NCI-H526 treated with DMSO at 0.1 percent for 48 hours (cell line): ENCODE measurements at places on chromosomes 4 and X.

DNA sequence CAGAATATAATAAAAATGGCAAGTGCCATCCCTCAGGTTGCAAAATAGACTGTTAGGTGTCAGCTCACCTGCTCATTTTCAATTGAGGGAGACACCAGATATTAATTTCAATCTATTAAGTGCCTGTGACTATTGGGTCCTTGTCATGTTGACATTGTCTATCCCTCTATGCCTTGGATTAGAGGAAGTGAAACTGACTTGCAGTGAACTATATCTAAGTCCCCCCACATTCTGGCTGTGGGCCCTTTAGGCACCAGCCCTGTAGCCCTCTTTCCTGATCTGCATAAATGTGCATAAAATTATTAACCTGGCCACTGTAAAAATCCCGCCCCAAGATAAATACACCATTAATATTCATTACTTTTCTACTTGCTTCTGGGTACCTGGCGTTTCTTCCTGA, 293.0 kb upstream of the CLNK start:
- DNase-seq, result no peak

- no peak for DNase-seq
Observed at GRCh38 chrX:48516987-48517386, 4.6 kb upstream of the EBP start.

GRCh38 chr4:8847331-8847730, 24.3 kb downstream of the HMX1 start:
- DNase-seq, result no peak

- DNase-seq, result no peak
Observed at GRCh38 chrX:107541244-107541643, 87.1 kb upstream of the PRPS1 start.

GRCh38 chrX:19628011-19628575, 112.8 kb upstream of the MAP3K15 start:
- DNase-seq, result no peak

- DNase-seq, result no peak
Observed at GRCh38 chrX:22360129-22360528, 87.4 kb downstream of the CBLL2 start.

DNA sequence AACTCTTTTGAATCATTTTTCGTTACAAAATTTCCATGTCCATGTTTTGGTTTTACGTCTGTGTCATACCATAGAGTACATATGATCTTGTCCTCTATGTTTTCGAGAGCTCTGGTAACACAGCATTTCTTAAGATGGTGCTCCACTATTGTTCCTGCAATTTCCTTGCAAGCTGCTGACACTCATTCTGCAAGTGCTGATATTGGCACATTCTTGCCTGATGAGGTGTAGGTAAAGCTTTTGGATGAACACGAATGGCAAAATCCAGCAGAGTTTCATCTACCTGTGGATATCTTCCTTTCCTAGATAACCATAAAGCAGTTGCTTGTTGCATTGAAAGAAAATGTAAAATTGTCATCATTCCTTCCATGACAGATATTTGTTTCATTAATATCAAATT, 41.3 kb downstream of the MAGEB17 start:
- no peak for DNase-seq

GRCh38 chr4:118888666-118889311, at the start of gene SYNPO2:
Gene SYNPO2 (plus strand): TSS chr4:118888854. CDS start chr4:118889037, 183 bp downstream.
- DNase-seq, result peak; percentile 37

DNA sequence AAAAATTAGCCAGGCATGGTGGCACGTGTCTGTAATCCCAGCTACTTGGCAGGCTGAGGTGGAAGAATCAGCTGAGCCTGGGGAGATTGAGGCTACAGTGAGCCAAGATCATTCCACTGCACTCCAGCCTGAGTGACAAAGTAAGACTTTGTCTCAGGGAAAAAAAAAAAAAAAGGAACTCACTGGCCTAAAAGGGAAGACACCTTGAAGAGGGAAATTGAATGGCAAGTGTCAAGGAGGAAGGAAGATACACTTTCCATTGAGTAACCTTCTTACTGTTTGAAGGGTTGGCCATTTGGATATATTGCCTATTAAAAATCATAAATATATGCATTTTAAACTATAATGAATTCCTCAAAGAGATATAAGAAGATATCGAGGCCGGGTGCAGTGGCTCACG, 147.5 kb upstream of the FAM241A start:
- DNase-seq, result no peak

DNA sequence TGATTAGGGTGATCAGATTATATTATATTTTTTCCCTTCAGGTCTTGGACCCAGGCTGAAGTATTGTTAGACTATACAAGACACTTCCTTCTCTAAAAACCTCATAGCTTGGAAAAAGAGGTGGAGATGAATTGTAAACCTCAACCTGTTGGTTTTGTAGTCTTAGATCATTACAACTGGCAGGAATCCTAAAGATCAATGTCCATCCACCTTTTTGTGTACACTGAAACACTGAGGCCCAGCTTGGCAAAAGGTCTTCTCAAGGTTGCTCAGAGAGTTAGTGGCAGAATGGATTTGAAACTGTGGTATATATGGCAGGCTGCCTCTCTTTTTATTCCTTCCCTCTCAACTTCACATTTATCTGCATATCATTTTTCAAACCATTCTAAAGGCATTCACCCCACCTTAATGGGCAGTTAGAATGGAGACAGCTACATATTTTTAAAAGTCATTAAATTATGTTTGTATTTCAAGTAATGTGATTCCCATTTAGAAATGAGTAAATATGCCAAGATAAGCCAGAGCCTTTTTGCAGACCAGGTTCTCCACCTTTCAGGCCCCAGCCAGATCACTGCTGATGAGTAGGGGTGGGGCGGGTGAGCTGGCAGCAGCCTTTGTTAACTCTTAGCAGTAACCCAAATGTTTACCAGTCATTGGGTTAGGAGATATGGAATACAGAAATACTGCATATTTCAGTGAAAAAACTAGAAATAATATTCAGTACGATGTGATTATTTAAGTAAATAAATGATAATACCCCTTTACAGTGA, 243.2 kb upstream of the F9 start:
- DNase-seq, result no peak

- no peak for DNase-seq
Observed at GRCh38 chrX:16403808-16404207, 236.5 kb downstream of the MAGEB17 start.

GRCh38 chrX:63835361-63835760, 50.3 kb upstream of the ARHGEF9 start:
- no peak for DNase-seq

DNA sequence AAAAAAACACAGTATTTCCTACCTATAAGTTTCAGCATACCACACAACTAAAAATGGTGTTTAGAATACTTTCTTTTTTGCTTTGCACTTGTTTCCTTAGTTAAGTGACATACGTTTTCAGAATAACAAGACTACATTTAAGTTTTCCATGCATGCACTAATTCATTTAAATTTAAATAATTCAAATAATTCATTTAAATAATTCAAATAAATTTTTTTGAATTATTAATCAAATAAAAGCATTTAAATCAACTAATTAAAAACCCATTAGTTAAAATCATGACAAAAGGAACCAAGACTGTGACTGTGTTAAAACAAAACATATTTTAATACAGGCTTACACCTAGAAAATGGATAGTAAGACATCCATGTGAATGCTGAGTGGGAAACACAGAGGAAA, 12.8 kb downstream of the ANXA5 start:
- no peak for DNase-seq

DNA sequence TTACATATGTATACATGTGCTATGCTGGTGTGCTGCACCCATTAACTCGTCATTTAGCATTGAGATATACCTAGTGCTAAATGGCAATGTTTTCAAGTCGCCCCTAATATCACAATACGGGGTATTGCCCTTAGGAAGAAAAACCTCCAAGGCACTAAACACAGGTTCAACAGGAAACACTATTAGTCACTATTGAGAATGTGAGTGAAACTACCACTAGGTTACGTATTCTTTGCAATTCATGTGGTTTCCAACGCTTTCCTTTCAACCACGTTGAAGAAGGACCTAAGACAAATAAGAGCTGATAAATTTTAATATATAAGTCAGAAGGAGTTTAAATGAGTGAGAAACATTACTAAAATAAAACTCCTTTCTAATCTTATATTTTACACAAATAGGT, 134.7 kb upstream of the SPANXN4 start:
- DNase-seq, result no peak

DNA sequence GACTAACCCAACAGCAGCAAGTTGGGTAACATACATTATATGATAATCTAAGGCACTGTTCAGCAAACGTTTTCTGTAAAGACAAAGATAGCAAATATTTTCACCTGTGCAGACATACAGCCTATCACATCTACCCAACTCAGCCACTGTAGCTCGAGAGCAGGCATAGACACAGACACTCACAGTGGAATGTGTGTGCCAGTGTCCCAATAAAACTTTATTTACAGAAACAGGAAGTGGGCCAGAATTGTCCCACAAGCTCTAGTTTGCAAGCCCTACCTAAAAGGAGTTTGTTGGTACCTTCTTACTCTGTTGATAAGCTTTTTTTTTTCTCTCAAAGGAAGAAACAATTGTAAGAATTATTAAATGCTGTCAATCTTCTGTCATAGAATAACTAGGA, 11.9 kb upstream of the FAM9A start:
- no peak for DNase-seq

DNA sequence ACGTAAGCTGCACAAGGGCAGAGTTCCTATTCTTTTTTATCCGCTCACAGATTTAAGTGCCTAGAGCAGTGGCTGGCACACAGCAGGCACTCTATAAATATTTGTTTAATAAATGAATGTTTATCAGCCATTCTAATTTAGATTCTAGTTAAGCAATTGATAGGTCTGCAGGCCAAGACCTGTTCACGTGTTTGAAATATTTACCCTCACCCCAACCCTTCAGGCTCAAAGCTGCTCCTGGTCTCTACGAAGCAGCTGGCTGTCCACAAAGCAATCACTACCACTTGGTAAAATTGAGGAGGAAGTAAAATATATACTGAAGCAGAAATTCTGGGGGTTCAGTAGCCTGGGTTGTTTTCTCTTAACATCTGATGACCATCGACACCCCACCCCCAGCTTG, 158.1 kb downstream of the MGST2 start:
- no peak for DNase-seq

- DNase-seq, result no peak
Observed at GRCh38 chr4:37717576-37717975, 31.4 kb upstream of the RELL1 start.

GRCh38 chr4:159281771-159282170, 178.9 kb downstream of the RAPGEF2 start:
- no peak for DNase-seq

DNA sequence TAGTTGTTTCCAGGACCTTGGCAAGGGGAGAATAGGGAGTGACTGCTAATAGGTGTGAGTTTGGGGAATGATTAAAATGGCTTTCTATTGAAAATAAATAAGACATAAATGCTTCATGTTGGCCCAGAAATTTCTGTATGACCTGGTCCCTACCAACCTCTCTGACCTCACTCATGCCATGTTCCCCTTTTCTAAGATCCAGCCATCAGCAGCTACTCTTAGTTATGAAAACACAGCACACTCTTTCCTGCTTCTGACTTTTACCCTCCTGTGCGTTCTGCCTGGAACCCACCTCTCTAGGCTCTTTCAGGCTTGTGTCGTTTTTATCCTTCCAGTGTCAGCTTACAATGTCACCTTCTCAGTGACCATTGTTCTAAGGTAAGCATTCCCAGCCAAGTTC, 14.8 kb upstream of the CXCL5 start:
- DNase-seq, result no peak

DNA sequence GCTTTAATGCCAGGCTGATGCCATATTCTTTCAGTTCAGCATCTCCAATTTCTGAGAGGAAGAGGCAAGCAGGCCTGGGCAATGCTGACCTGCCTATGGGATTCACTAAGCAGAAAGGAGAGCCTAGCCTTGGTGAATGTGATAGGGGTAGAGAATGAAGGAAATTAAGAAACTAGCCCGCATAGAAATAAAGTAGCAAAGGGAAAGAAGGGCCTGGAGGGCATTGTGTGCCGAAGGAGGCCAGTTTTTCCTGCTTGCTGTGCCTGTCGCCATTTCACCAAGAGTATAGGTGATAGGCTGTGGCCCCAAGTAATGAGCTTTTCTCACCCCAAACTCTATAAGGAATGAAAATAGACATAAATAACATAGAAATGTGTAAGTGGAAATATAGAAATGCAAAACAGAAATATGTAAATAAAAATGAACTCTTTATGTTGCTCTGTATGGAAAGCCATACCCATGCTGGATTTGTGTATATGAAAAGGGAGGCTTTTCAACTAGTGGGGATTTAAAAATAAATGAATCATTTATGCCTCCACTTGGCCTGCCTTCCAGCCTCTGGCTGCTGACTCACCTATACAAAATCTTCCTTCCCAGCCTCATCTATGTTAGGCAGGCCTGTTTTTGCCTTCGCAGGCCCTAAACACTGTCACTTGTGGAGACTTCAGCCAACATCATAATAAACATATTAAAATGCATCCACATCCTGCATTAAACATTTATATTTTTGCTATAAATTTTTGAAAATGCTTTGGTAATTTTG, 5.1 kb upstream of the OCRL start:
- DNase-seq, result no peak

- no peak for DNase-seq
Observed at GRCh38 chrX:10841579-10841978, 221.2 kb upstream of the MID1 start.

DNA sequence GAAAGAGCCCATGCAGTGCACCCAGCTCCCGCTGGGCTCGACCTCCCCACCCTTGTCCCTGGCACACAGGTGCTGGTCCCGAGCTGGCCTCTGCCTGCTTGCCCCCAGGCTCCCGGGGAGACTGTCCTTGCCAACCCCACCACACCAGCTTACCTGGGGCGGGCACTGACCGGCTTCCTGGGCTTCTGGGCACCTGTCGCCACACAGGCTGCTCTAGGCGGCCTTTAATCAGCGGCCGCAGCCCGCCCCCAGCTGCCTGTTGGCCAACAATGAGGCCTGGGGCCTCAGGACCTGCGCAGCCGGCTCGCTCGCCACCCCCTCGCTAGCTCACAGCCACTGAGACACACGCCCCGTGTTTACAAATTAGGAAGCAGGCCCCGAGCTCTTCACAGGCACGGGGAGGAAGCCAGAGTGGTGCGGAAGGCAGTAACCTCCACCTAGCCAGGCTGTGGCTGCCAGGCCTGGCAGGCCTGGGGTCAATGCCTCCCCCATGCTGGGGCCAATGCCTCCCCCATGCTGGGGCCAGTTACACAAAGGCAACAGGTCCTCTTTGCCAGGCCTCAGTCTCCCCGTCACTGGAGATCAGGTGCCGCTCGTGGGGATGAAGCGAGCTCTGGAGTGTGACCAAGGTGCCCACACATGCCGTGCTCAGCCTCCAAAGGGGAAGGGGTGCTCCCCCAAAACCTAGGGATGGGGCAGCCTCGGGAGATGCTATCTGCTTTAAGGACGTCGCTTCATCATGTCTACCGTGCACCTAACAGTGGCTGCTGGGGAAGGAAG, at the start of gene TREX2:
TSS of gene TREX2 (minus strand) at position 201 of the 780 bp plus-strand sequence. CDS start 626 bp downstream, outside the sequence.
- DNase-seq, result no peak

GRCh38 chr4:106704253-106704870, 331.8 kb downstream of the DKK2 start:
- DNase-seq, result no peak
